Cortex of kidney (tissue), 1 donor: ENCODE measurements at places on chromosomes 6 and 20.

GRCh38 chr6:136073216-136073615, 176.9 kb downstream of the MTFR2 start:
- DNase-seq: no peak

DNA sequence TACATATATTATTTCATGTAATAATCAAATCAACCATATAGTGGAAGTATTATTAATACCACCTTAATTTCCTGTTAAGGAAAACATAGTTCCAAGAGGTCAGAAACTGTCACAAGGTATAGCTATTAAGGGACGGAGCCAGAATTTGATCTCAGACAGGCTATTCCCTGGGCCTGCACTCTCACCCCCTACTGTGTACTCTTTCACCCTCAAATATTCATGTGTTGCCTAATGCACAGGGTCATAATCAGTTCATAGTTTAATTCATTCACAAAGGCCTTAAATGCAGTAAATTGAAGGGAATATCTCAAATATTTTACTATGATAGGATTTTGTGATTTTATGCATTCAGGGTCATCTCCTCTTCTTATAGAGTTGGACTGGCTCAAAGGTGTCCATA, 67.2 kb upstream of the IFNGR1 start:
- DNase-seq: no peak

GRCh38 chr20:5557123-5557522, 193.1 kb upstream of the SHLD1 start:
- no peak for DNase-seq

DNA sequence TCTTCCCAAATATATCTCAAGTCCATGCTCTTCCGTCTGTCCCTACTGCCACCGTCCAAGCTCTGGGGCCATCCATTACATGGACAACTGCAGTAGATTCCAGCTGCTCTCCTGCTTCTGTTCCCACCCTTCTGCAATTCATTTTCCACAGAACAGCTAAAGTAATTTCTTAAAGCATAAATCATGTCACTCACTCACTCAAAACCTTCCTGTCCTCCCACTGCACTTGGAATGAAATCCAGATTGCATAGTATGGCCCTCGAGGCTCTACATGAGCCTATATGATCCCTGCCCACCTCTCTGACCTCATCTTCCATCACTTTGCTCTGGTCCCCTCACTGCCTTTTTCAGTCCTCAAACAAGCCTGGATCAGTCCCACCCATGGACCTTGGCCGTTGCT, 10.9 kb downstream of the PHACTR2 start:
- no peak for DNase-seq

GRCh38 chr6:114713690-114714089, 370.9 kb upstream of the HS3ST5 start:
- no peak for DNase-seq

GRCh38 chr6:124040655-124041054, 237.0 kb downstream of the NKAIN2 start:
- DNase-seq: no peak
